Endothelial cell of coronary artery (primary cell): ENCODE measurements at places on chromosomes 16 and 17. TPM values are rescaled to one million over a fixed set of nuclear protein-coding genes. Genes with fewer than 3 reads are reported as not detected.

The GNAO1 gene
- under 0.01 TPM in 1 of 2 replicates, not detected in the other for total RNA-seq

The SDR42E2 gene
- total RNA-seq: under 0.01 and 0.09 TPM in 2 replicates

The MTSS2 gene
- total RNA-seq: 6.7 and 16.6 TPM in 2 replicates

The HEATR9 gene
- not detected in 2 replicates for total RNA-seq

The FAM171A2 gene
- total RNA-seq: 4.6 and 9.5 TPM in 2 replicates

The CBX4 gene
- total RNA-seq: 5.9 and 6.9 TPM in 2 replicates

The HIC1 gene
- total RNA-seq: 18.6 and 41.0 TPM in 2 replicates

The PRSS33 gene
- not detected in 2 replicates for total RNA-seq

The RAC3 gene
- total RNA-seq: 21.1 and 32.0 TPM in 2 replicates

The SLC9A5 gene
- total RNA-seq: 0.81 and 0.85 TPM in 2 replicates

The KLHL10 gene
- 0.18 TPM in 1 of 2 replicates, not detected in the other for total RNA-seq

The KCNJ12 gene
- total RNA-seq: 1.2 and 2.3 TPM in 2 replicates

The RNF222 gene
- total RNA-seq: not detected in 2 replicates

The UBE2Z gene
- total RNA-seq: 54.3 and 56.1 TPM in 2 replicates

The CD300E gene
- total RNA-seq: not detected in 2 replicates

The CLEC18A gene
- 0.09 and 1.0 TPM in 2 replicates for total RNA-seq

The ST6GALNAC1 gene
- total RNA-seq: 0.27 TPM in 1 of 2 replicates, not detected in the other

The ENPP7 gene
- not detected in 2 replicates for total RNA-seq

The FAM20A gene
- total RNA-seq: not detected in 2 replicates

The NPTX1 gene
- total RNA-seq: 0.09 and 5.5 TPM in 2 replicates

The HSF4 gene
- 0.45 and 3.2 TPM in 2 replicates for total RNA-seq

The C16orf78 gene
- total RNA-seq: not detected in 2 replicates

The ANKRD40CL gene
- total RNA-seq: not detected in 2 replicates

The TOM1L1 gene
- total RNA-seq: 3.1 and 19.7 TPM in 2 replicates

The MYL4 gene
- 0.99 TPM in 1 of 2 replicates, not detected in the other for total RNA-seq

The RHBDL1 gene
- 0.36 and 0.47 TPM in 2 replicates for total RNA-seq

The ETV4 gene
- 2.7 and 6.4 TPM in 2 replicates for total RNA-seq

The DNASE1L2 gene
- 0.27 and 0.94 TPM in 2 replicates for total RNA-seq

The SAMD14 gene
- total RNA-seq: 2.8 and 5.0 TPM in 2 replicates

The TP53TG3F gene
- not detected in 2 replicates for total RNA-seq

The CMIP gene
- 20.6 and 45.6 TPM in 2 replicates for total RNA-seq

The MEIOB gene
- total RNA-seq: under 0.01 TPM in 1 of 2 replicates, not detected in the other

The CACNG1 gene
- total RNA-seq: not detected in 2 replicates

The PITPNC1 gene
- 5.8 and 9.3 TPM in 2 replicates for total RNA-seq

The TNFRSF17 gene
- not detected in 2 replicates for total RNA-seq

The LYRM1 gene
- total RNA-seq: 49.1 and 73.1 TPM in 2 replicates

The TNP2 gene
- not detected in 2 replicates for total RNA-seq

The GJD3 gene
- total RNA-seq: 0.18 TPM in 1 of 2 replicates, not detected in the other

The GPR139 gene
- total RNA-seq: not detected in 2 replicates

The BEAN1 gene
- total RNA-seq: not detected in 2 replicates

The FOXC2 gene
- total RNA-seq: 1.3 and 2.4 TPM in 2 replicates

The HSBP1 gene
- 132 and 153 TPM in 2 replicates for total RNA-seq

The GABARAP gene
- total RNA-seq: 92.4 and 120 TPM in 2 replicates

The KIF19 gene
- total RNA-seq: 0.38 and 0.99 TPM in 2 replicates

The HOXB4 gene
- total RNA-seq: 4.9 and 6.0 TPM in 2 replicates

The ABCA6 gene
- 11.1 and 33.5 TPM in 2 replicates for total RNA-seq

The KRTAP2-2 gene
- total RNA-seq: not detected in 2 replicates

The HEXIM2 gene
- 2.7 and 4.0 TPM in 2 replicates for total RNA-seq
